T-cell (primary cell): ENCODE measurements at places on chromosomes 4 and X.
A peak's percentile ranks its signal among the peaks of the same experiment; 100 is the strongest.

GRCh38 chr4:27894951-27895350, 1034.3 kb downstream of the STIM2 start:
- H3K36me3 ChIP-seq: no peaks in the 10 kb centered on the region
- no peak overlapping the region for H3K4me3 ChIP-seq
- no peak overlapping the region for H3K27ac ChIP-seq
- no peaks in the 10 kb centered on the region for H3K4me1 ChIP-seq

GRCh38 chr4:86935853-86936733, 1.3 kb downstream of the AFF1 start:
- H3K27me3 ChIP-seq: no peaks in the 10 kb centered on the region
- peak overlapping the region; percentile 82 for H3K27ac ChIP-seq
- H3K36me3 ChIP-seq: no peaks in the 10 kb centered on the region
- H3K4me3 ChIP-seq: peak overlapping the region; percentile 65
- peak; percentile 62 for DNase-seq

DNA sequence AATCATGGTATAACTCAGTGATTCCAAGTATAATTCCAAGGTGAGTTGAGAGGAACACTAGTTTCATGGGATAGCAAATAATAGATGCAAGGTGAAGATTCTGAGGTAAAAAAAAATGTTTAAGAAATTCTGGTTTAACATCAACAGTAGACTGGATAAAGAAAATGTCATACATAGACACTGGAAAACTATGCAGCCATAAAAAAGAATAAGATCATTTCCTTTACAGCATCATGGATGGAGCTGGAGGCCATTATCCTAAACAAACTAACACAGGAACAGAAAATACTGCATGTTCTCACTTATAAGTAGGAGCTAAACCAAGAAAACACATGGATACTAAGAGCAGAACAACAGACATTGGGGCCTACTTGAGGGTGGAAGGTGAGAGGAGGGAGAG, 54.6 kb upstream of the LEF1 start:
- DNase-seq: no peak
- no peaks in the 10 kb centered on the region for H3K27me3 ChIP-seq
- no peak overlapping the region for H3K4me3 ChIP-seq
- no peaks in the 10 kb centered on the region for H3K36me3 ChIP-seq
- no peaks in the 10 kb centered on the region for H3K4me1 ChIP-seq

DNA sequence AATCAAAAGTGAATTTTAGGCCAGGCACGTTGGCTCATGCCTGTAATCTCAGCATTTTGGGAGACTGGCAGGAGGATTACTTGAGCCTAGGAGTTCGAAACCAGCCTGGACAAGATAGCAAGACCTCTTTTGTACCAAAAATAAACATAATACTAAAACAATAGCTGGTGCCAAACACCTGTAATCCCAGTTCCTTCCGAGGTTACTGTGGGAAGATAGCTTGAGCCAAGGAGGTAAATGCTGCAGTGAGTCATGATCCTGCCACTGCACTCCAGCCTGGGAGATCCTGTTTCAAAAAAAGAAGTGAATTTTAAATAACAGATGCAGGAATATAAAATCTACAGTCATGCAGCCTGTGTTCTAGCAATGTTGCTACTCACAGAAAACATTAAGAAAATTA, 488.3 kb downstream of the PPARGC1A start:
- H3K27me3 ChIP-seq: no peaks in the 10 kb centered on the region
- DNase-seq: no peak
